ENCODE measurements at places on chromosomes 4 and X.

GRCh38 chr4:9977518-9978031 lies 43.7 kb downstream of the SLC2A9 start:
- no peak for DNase-seq

GRCh38 chr4:24568425-24568824 lies 15.9 kb downstream of the DHX15 start:
- no peak for DNase-seq

GRCh38 chr4:74930162-74930561 lies 2.8 kb upstream of the PARM1 start:
- DNase-seq = no peak

GRCh38 chr4:82797405-82798111 lies 1.0 kb downstream of the SCD5 start:
- DNase-seq = no peak

- peak; percentile 38 for DNase-seq
Observed at GRCh38 chrX:119008110-119008744, 33.8 kb downstream of the LONRF3 start.

GRCh38 chrX:34638116-34638515 lies 19.0 kb downstream of the TMEM47 start:
- DNase-seq = no peak

- no peak for DNase-seq
Observed at GRCh38 chrX:19695884-19696283, 180.6 kb upstream of the MAP3K15 start.

DNA sequence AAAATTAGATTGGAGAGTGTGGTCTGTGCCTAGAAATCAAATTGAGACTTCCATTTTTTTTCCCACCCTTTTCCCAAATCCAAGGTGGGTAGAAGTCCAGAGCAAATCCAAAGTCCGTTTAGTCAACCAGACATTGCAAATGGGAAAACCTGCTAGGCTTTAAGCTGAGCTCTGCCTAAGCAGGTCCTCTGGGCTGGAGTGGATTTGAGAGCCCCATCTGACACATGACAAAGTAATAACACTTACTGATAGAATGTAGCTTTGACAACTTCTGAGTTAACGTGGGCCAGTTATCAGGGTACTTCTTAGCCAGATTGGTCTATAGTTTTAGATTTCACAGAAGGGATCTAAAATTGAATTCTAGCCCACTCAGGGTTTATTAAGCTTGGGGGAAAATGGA lies 242.3 kb downstream of the GALNTL6 start:
- no peak for DNase-seq

DNA sequence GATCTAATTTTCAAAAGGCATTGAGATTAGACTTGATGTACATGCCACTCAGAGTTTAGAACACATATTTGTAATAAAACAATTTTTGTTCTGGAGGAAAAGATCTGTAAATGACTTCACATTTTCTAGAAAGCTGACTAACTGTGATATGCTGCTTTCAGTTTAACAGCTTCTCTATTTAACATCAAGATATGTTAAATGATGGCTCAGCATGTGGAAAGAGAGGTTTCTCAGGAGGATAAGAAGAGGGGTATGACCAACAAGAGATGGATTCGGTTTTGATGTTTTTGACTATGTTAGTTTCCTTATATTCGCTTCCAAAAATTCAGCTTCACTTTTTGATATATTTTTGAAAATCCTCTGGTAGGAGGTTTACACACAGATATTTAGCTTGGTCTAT lies 698.7 kb downstream of the GLUD2 start:
- DNase-seq = no peak

GRCh38 chr4:38368613-38369012 lies 295.4 kb upstream of the KLF3 start:
- DNase-seq = no peak

DNA sequence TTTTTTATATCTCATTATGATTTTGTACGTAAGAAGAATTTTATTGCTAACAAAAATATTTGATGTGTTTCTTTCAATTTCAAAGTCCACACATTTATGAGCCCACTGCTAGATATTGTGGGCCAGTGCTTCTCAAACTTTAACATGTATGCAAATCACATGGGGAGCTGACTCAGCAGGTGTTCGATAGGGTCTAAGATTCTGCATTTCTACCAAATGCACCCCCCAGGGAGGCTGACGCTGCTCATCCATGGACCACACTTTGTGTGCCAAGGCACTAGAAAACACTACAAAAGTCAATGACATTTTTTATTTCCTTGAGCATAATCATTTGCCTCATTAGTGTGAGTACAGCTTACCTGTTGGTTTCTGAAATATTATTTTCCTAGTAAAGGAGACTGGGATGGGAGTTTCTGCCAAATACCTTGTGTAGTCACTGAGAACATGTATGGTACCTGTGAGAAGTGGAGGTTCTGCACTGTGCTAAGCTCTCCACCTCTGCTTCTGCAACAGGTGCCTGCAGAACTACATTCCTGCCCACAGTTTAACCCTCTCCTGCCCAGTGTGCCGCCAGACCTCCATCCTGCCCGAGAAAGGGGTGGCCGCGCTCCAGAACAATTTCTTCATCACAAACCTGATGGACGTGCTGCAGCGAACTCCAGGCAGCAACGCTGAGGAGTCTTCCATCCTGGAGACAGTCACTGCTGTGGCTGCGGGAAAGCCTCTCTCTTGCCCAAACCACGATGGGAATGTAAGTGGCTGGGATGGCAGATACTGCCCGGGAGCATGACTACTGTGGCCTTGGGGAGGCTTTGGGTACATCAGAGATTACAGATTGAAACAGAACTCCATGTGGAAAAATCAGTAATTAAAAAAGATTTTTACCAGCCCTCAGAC lies 68.9 kb upstream of the MND1 start:
- DNase-seq = no peak

DNA sequence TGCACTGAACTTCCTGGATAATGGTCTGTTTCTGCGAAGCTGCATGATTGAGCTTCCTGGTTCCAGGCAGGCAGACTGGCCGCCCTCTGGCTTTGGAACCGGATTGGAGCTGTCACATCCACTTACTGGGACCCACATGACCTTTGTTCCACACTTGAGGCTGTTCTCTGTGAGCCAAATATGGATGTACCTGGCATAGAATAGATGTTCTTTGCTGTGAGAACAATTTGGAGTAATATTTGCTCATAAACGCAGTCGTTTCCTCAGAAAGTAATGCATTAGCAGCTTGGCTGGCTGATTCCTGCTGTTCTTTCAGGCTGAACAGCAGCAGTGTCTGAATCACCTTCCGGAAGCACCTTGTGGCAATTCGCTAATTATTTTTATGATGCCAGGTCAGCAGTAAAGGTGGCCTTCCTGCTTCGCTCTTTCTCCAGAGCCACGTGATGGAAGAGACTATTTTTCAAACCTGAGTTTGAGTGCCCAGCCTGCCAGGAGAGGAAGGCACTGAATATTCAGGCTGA lies 78.1 kb upstream of the BOD1L1 start:
- no peak for DNase-seq

DNA sequence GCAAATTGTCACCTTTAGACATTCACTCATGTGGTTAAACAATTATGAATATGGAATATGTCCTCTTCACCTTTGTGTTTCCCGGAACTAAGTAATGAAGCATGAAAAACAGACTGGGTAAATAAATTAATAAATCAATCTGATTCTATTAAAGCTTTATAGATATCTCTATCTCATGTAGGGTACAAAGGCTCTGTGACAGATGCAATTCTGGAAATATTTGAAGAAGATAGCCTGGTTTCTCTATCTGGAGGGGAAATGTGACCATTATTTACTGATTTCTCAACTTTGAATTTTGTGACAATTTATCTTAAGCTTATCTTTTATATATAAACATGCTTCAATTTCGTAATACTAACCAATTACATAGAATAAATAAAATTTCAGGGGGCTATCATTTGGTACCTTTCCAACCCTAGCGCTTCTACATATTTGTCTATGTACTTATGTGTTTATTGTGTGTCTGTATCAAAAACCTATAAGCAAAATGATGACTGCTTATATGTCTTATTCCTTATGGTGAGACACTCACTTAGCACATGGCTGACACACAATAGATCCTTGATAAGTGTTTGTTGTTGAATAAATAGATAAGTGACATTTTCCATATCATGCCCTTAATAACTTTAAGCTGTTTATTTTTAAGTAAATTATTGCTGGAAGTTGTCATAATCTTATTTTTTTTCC lies 9.9 kb downstream of the CTSO start:
- no peak for DNase-seq

- no peak for DNase-seq
Observed at GRCh38 chr4:174425669-174426068, 96.6 kb downstream of the HPGD start.

- DNase-seq = no peak
Observed at GRCh38 chr4:27304751-27305150, 444.1 kb downstream of the STIM2 start.

DNA sequence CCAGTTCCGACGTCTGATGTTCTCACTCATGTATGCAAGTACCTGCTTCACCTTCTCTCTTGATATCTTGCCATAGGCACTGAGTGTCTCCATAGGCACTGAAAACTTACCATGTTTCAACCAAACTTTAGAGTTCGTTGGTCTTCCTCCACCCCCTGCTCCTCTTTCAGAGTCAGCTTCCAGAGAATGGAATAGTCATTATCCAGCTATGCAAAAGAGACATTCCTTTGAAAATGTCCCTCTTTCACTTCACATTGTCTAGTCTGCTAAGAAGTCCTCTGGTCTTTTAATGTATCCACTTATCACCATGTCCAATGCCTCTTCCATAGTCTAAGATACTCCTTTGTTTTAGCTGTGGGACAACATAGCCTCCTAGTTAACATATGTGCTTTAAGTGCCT lies 566.0 kb upstream of the TENM3 start:
- no peak for DNase-seq

DNA sequence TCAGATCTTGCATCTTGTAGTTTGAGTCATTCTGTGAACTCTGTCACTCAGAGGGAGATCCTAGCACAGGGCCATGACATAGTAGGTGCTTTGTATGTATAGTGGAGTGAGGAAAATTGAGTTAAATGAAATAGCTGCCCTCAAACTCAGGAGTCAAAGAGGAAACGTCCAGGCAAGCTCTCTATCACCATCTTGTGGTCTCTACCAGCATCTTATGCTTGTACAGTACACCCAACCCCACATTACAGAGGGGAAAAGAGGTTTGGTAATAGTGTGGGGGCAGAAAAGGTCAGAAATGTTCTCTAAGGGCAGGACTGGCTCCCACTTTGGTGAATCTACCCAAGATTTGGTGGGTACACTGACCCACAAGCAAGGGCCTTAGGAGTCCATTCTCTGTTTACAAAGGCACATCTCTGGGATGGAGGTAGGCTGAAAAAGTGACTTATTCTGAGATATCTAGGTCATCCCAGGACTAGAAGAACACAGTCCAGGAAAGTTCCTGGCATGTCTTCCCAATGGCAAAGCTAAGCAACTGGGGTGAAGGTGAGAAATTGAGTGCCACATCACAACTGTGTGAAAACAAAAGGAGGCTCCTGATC lies 131.8 kb downstream of the OR13H1 start:
- DNase-seq = no peak

- DNase-seq = no peak
Observed at GRCh38 chr4:4606321-4606720, 64.5 kb upstream of the STX18 start.

- DNase-seq = no peak
Observed at GRCh38 chrX:134732152-134732551, 73.9 kb upstream of the PLAC1 start.

DNA sequence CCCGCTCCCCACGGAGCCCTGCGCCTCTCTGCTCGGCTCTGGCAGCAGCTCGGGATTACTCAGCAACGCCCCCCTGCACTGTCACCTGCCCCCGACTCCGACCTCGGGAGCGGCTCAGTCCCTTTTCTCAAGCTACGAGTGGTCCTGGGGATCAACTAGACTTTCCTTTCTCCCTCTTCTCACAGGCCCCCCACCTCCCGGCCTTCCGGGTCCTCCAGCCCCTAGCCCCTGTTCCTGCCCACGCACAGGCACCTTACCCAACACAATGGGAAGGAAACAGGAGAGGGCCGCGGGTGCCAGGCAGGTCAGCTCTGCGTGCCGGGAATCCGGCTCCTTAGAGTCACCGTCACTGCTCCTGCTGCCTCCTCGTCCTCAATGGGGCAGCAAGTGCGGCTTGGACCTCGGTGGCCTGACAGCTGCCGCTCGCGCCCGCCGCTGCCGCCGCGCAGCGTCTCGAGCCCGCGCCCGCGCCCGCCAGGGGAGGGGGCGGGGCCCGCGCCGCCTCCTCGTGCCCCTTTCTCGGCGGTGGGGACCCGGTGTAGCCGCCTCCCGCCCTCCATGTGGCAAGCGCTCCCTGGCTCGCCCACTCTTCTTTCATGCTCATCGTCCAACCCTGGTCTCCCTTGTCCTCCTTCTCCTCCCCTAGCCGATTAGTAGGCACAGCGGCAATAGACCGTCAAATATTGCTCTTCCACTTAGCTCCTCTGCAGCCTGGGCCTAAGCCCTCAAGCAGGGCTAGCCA lies at the start of gene RAB9B:
RAB9B (minus strand) TSS at position 455 of the 742 bp plus-strand sequence. CDS start 6,473 bp downstream, outside the sequence.
- DNase-seq = peak; percentile 5

- DNase-seq = no peak
Observed at GRCh38 chr4:145679520-145679919, 426 bp upstream of the C4orf51 start.

- no peak for DNase-seq
Observed at GRCh38 chr4:94341481-94342370, 910 bp downstream of the HPGDS start.

GRCh38 chr4:107212565-107212964 lies 176.5 kb upstream of the DKK2 start:
- no peak for DNase-seq

DNA sequence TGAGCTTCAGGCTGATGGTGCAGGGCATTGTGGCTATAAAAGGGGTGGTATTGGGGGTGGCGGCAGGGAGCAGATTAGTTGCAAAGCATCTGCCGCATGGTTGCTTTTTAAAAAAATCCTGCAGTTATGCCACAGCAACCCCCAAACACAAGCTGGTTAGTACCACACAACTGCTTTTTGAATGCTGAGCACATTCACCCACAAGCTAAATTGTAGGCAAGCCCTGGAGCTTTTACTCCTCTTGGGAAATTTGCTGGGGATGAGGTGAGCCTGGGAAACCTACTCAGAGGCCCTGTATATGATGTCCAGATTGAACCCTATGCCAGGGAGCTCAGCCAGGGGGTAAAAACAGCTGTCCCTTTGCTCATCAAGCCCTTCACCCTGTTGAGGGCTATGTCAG lies 33.8 kb upstream of the TRIM2 start:
- no peak for DNase-seq

DNA sequence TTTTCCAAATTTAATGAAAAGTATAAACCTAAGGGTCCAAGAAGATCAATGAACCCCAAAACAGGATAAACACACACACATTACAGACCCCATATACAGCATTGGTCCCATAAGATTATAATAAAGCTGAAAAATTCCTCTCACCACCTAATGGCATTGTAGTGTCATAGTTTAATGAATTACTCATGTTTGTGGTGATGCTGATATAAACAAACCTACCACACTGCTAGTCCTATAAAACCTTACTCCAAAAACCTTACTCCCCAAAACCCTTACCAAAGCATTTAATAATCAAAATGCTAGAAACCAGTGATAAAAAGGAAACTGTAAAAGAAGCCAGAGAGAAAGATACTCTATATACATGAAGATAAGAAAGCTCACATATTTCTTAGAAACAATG lies 148.1 kb upstream of the SH3RF1 start:
- no peak for DNase-seq
